ENCODE measurements at places on chromosomes 2 and 18.

DNA sequence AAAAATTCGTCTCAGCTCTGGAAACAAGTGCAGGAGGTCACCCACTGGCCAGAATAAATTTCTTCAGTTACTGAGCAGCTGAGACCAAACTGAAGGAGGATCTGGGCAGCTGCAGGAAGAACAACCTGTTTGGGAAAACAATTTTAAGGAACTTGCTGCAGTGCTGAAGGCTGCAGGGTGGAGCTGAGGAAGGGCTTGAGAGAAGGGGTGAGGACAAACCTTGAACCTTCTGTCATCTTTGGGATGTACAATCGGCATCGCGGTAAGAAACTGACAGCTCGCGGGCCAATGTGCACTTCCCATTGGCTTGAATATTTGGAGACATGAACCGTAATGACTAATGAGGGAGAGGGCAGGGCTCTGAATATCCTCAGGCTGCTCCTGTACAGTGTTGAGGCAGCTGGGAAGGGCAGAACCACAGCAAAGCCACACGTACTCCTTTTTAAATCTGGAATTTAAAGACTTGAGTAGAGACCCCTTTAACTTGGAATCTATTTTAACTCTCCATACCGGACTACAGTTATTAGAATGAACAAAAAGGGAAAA lies 90.3 kb downstream of the TACR1 start:
- DNase-seq = no peak

DNA sequence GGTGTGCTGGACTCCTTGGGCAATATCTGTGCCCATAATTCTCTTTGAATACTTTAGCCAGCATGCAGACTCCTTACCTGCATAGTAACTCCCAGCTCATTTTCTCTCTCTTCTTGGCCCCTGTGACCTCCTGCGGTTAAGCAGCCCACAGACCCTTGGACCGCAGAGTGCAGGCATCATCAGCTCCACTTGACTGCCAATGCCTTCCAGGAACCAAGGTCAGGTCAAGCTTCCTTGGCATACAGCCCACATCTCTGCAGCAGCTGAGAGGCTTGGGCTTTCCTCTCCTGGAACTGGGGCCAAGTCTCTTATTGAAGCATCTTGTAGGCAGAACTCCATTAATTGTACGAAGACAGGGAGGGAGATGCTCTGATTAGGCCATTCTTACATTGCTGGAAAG lies 130.1 kb upstream of the PIEZO2 start:
- DNase-seq = no peak

DNA sequence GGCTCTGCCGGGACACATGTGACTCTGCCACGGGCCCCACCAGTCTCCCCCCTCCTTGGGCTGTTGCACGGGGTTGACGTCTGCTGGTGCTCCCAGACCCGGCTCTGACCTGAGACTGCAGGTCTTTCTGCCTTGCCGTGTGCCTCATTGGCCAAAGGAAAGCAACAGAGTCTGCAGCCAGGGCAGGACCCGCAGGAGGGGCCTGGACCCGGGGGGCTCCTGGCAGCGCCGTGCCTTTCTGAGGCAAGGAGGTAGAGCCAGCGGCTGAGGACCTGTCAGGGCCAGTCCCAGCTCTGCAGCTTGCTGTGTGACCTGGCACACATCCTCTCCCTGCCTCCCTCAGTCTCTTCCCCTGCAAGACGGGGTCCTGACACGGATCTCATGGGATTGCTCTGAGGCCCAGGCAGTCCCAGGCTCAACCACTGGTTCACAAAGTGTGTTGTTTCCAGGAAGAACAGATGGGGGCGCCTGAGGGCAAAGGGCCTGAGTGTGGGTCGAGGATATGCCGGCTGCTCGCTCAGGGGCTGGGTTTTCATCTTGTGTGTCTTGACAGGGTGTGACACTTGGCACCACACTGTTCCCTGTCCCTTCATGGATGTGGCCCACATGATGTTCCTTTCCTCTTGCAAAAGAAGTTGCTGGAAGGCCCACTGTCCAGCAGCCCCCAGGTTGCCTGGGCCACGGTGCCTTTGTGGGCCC lies 9.0 kb downstream of the CAPN10 start:
- DNase-seq = no peak

- no peak for DNase-seq
These were observed 1162.5 kb upstream of the LRRTM1 start for GRCh38 chr2:81467096-81467495.

DNA sequence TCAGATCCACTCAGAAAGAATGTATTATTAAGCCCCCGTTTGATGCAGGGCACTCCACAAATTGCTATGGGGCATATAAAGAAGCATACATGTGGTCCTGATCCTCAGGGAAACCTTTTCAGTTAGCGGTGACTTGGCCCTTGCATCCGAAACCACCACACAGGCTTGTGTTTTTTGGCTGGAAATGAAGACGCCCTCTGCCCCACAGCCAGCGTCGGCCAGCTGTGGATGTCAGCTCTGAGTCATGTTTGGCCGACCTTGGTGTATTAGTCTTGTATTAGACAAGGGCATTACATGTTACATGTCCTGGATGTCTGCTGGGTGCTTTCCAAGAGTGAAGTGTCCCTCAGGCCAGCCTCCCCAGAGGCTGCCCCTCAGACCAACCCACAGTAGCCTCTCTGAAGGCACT lies 107.6 kb upstream of the MAP3K20 start:
- DNase-seq = no peak

GRCh38 chr2:18311420-18312195 lies 248.8 kb downstream of the RDH14 start:
- DNase-seq = no peak

- no peak for DNase-seq
These were observed 166.0 kb downstream of the SOCS6 start for GRCh38 chr18:70454704-70455322.

DNA sequence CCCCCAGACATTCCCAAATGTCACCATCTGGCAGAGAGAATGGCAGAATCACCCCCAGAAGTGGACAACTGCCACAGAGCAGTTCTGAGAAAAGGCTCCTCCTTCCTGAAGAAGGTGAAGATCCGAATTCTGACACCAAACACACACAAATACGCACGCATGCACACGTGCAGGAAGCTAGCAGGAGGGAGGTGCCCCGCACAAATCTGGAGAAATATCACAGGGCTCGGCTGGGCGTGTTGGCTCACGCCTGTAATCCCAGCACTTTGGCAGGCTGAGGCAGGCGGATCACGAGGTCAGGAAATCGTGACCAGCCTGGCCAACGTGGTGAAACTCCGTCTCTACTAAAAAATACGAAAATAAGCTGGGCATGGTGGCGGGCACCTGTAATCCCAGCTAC lies 38.5 kb upstream of the ATG16L1 start:
- no peak for DNase-seq

DNA sequence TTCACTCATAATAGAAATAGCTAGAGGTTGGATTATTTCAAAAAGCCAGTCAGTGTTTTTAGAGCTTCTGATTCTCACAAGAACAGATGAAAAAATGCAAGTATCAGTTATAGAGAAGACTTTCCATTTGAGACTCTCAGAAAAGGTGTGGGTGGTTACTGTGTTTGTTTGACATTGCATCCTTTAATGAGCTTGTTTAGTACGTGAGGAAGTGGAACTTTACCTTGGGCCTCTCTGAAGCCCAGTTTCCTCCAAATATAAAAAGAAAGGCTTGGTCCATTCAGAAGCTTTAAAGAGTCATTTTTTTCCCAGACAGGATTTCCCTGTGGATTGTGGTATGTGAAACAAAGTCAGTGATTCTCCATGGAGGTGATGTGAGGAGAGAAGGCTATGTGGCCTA lies 89.9 kb upstream of the RANBP2 start:
- DNase-seq = no peak

DNA sequence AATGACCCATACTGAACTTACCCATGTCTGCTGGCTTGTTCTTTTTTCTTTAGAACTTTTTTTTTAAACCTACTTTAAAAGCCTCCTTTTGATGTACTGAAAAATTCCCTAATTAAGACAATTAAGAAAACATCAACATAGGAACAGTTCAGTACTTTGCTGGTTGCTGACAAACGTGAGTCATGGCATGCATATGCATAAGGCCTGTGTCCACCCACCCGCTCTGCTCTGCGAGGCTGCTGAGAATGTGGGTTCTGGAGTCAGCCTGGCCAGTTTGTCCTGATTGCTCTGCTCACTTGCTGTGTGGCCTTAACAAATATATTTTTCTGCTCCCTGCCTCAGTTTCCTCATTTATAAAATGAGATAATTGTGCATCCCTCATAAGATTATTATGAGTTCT lies 27.3 kb downstream of the LAMA3 start:
- DNase-seq = no peak

DNA sequence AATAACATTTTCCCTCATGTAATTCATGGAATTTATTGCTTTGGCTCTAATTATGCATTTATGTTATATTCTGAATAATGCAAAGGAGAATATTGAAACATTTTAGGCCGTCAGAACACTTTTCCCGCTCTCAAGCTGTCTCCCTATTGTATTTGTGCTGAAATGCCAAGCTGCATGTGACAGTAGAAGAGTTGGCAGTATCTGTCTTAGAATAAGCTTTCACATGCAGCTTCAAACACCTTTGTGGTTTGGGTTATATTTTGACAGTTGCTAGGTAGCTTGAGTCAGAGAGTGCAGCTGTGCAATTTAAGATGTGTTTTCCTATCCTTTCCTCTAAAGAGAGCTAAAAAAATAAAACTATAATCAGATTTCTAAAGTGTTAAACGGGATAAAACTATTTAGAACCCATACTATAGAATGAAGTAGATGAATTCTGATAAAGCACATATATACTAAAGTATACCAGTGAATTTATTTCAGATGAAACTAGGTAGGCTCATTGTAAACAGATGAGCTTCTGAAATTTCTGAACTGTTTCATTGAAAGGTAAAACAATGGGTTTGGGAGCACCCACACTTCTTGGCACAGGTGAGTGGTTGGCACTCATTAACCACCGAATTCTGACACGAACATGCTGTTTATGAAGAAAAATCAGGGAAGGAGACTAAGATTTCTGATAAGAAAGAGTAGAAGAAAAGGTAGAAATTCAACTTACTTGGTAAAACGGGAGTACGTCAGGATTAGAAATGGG lies 43.4 kb downstream of the PLCL1 start:
- no peak for DNase-seq

- DNase-seq = no peak
These were observed 73.7 kb upstream of the ZNF516 start for GRCh38 chr18:76568731-76569130.

DNA sequence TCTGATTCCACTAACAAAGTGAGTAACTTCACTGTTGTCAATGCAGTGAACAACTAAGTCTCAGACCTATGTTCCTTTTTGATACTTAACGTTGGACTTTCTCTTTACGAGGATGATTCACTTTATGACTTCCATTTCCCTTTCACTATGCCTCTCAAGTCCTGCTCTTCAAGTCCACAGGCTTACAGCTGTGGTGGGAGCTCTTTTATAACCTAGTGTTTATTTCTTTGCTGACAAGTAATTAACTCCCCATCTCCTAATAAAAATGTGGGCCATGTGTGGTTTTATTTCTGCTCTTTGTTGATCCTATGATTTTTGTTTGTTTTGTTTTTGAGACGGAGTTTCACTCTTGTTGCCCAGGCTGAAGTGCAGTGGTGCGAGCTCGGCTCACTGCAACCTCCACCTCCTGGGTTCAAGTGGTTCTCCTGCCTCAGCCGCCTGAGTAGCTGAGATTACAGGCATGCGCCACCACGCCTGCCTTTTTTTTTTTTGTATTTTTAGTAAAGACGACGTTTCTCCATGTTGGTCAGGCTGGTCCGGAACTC lies 142.1 kb downstream of the USP34 start:
- DNase-seq = no peak

DNA sequence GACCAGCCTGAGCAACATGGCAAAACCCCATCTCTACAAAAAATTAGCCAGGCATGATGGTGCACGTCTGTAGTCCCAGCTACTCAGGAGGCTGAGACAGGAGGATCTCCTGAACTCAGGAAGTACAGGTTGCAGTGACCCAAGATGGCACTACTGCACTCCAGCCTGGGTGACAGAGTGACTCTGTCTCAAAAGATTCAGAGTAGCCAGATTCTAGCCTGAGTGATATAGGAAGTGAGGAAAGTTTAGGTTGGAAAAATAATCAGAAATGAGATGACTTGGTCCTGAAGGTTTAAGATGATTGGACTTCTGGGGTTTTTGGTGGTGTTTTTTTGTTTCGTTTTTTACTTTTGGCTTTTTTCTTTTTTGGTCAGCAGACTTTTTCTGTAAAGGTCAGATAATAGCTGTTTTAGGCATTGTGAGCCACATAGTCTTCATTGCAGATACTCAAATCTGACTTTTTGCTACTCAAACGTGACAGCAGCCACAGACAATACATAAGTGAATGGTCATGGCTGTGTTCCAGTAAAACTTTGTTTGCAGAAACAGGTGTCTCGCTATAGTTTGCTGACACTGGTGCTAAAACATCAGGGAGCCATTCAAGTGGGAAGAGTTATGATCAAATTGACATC lies 104.1 kb upstream of the UBXN4 start:
- DNase-seq = no peak

DNA sequence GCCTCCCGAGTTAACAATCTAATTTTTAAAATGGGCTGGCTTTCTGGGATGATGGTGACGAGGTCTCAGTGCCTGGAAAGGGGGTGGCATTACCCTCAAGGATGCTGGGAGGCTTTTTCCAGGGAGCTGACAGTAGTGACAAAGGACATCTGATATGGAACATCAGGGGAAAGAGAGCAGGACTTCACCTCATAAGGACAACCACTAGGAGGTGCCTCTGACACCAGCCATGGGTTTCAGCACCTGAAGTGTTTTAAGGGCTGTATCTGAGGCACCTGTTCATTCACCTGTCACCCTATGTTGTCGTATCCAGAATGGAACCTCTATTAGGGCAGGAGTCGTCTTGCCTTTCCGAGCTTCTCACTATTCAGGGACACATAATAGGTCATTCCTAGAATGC lies 10.8 kb downstream of the IL36B start:
- no peak for DNase-seq

GRCh38 chr2:233117811-233118647 lies 57.9 kb downstream of the INPP5D start:
- no peak for DNase-seq

- peak; percentile 2 for DNase-seq
These were observed 291.8 kb upstream of the TNP1 start for GRCh38 chr2:217151509-217152206.

DNA sequence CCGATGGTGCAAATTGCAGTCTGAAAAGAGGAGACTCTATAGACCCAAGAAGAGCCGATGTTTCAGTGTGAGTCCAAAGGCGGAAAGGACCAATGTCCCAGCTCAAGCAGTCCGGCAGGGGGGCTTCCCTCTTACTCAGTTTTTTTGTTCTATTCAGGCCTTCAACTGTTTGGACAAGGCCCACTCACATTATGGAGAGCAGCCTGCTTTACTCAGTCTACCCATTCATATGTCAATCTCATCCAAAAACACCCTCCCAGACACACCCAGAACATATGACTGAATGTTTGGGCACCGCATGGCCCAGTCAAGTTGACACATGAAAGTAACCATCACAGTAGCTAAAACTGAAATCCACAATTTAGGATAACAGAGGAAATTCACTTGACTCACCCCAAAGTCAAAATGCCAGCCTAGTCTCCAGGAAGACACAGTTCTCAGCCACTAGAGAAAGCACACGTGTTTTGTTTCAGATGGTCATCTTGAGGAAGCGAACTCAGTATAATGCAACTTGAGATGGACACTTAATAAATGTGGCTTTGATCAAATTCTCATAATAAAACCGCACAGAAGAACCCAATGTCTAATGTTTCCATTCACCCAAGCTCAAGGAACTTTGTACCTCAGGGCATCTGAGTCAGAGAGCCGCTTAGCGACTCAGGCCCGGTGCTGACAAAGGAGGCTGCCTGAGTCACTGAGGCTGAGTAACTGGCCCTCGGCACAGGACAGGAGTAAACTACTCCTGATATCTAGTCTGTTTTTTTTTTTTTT lies 2.4 kb downstream of the FHL2 start:
- DNase-seq = no peak

GRCh38 chr2:172279214-172279613 lies 148.2 kb upstream of the ITGA6 start:
- no peak for DNase-seq

GRCh38 chr2:219569635-219570034 lies 1.7 kb downstream of the OBSL1 start:
- no peak for DNase-seq

Measured in amygdala (tissue), 56 donors.